ENCODE measurements at places on chromosomes 5 and 9.

DNA sequence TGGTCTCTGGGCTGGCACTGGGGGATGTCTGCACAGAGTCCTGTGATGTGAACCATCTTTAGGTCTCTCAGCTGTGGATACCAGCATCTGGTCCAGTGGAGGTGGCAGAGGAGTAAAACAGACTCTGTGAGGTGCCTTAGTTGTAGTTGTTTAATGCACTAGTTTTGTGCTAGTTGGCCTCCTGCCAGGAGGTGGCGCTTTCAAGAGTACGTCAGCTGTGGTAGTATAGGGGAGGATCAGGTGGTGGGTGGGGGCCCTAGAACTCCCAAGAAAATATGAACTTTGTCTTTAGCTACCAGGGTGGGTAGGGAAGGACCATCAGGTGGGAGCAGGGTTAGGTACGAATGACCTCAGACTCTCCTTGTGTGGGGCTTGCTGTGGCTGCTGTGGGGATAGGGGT, 197.1 kb downstream of the TMC1 start:
- no peak for DNase-seq

DNA sequence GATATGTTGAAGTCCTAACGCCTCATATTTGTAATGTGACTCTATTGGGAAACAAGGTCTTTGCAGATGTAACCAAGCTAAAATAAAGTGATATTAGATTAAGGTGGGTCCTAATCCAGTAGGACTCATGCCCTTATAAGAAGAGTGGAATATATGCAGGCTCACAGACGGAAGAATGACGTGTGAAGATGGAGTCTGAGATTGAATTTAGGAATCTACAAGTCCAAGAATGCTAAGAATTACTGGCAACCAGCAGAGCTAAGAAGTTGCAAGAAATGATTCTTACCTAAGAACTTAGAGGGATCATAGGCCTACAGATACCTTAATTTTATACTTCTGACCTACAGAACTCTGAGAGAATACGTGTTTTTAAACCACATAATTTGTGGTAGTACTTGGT, 350.0 kb upstream of the ST8SIA4 start:
- DNase-seq: no peak

DNA sequence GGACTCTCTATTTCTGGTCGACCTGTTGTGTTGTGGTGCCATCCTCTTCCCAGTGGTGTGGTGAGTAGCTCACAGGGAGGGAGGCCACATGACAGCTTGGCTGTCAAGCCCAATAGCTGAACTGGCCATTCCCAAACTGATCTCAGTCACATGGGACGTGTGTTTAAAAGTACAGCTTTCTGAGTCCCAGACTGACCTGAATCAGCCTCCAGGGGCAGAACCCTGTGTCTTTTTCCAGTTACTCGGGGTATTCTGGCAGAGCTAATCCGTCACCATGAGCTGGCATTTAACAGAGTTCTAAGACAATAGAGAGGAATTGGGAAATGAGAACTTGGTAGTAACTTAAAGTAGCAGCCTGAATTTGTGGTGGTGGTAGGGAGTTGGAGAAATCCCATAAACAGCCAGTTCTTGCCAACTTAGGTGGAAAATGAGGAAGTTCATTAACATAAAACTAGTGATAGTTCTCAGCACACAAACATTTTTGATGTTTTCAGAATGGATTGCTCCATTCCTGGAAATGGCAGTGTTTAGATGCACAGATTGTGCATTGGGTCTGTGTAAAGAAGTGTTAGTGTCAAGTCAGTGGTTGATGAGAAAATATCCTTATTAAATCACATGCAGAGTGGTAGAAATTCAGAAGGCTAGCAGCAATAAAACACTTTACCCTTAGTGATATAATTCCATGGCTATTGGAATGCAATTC, 50.9 kb downstream of the GPR107 start:
- DNase-seq: no peak

DNA sequence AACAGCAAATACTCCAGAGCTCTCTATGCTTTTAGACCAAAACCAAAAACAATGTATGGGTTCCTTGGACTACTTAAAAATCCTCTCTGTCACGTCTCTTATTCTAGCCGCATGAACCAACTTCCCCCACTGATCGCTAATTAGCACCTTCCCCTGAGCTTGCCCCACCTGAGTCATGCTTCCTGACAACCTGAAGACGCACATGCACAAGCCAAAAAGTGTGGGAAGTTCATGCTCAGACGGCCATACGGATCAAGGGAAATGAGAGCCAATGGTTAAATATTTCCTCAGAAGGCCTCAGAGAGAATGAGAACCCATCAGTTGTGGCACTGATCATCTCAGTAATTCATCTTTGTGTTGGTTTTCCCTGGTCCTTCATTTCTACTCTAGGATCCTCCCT, 199.7 kb downstream of the BNC2 start:
- no peak for DNase-seq

- no peak for DNase-seq
These were observed 869.6 kb downstream of the TAF11L14 start for GRCh38 chr5:18503797-18504328.
